Fibroblast of skin of abdomen (primary cell): ENCODE measurements at places on chromosomes 1 and 21.

DNA sequence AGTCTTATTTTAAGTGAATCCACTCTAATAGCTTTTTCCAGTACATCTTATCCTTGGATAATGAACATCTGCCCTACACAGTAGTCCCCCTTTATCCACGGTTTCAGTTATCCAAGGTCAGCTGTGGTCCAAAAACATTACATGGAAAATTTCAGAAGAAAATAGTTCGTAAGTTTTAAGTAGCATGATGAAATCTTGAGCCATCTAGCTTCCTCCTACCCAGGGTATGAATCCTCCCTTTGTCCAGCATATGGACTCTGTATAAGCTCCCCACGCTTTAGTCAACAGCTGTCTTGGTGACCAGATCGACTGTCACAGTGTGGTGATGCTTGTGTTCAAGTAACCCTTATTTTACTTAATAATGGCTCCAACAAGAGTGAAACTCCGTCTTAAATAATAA, 2.6 kb downstream of the GLRX2 start:
- no peak for DNase-seq

GRCh38 chr1:102852613-102853012, 255.7 kb downstream of the COL11A1 start:
- peak; percentile 19 for DNase-seq

DNA sequence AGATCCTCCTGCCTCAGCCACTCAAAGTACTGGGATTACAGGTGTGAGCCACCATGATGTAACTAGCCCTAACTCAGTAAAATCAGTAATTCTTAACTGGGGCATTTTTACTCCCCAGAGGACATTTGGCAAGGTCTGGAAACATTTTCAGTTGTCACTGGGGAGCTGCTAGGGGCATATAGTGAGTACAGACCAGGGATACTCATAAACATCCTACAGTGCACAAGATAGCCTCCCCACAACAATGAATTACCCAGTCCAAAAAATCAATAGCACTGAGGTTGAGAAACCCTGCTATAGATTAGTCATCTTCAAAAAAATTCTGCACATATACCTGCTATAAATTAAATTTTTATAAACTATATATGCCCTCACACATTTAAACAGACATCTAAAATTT, 13.0 kb downstream of the TM2D1 start:
- no peak for DNase-seq

- DNase-seq, result peak; percentile 29
These were observed 124.3 kb upstream of the PDE4B start for GRCh38 chr1:65668368-65668767.

DNA sequence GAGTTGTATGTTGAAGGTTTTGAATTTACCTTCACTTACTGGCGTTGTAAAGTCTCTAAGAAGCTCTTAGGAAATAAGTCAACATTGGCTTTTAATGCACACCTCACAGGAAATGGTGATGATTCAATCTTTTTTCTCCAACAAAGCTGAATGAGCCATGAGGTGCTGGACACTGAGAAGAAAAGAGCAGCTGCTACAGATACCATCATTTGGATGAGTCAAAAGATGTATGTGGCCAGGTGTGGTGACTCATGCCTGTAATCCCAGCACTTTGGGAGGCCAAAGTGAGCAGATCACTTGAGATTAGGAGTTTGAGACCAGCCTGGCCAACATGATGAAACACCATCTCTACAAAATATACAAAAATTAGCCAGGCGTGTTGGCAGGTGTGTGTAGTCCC, 3.3 kb upstream of the IL23R start:
- peak; percentile 41 for DNase-seq

DNA sequence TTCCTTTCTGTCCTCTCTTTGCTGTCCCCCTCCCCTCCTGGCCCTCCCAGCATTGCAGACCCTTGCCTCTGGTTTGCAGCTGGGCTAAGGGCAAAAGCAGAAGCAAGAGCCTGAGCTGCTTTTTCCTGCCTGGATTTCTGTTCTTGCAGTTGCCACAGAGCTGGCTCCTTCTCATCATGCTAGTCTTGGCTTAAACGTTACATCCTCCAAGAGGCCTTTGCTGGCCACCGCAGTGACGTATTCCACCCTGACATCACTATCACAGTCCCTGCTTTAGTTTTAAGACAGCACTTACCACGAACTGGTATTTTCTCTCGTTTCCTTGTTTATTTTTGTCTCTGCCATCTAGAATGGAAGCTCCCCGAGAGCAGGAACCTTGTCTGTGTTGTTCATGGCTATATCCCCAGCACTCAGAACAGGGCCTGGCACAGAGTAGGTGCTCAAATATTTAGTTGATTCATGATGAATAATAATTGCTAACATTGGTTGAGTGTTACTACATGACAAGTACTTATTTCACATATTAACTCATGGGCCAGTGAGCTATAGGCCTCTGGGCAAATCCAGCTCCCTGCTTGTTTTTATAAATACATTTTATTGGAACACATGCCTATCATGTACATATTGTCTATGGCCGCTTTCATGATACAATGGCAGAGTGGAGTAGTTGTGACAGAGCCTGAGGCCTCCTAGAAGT, 13.2 kb upstream of the CSF1 start:
- DNase-seq, result no peak

DNA sequence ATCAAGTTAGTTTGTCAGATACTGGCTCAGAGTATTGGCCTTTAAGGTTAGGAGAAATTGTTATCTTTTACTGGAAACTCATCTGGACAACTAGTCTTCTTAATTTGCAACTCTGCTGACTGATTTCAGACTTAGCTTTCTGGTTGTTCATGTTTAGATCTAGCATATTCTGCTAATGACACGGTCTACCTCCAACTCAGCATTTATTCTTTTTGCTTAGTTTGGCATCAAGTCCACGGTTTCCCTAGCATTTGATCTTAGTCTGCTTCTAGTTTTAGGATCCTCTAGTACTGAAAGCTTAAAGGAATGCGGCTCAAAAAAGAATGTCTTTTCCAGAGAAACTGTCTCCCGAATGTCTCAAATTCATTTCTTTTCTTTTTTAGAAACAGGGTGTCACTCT, 75.6 kb upstream of the SLFNL1 start:
- no peak for DNase-seq

GRCh38 chr1:226553924-226554282, 5.3 kb downstream of the STUM start:
- no peak for DNase-seq

- peak; percentile 94 for DNase-seq
These were observed 17.9 kb downstream of the CSRP1 start for GRCh38 chr1:201488830-201489589.

DNA sequence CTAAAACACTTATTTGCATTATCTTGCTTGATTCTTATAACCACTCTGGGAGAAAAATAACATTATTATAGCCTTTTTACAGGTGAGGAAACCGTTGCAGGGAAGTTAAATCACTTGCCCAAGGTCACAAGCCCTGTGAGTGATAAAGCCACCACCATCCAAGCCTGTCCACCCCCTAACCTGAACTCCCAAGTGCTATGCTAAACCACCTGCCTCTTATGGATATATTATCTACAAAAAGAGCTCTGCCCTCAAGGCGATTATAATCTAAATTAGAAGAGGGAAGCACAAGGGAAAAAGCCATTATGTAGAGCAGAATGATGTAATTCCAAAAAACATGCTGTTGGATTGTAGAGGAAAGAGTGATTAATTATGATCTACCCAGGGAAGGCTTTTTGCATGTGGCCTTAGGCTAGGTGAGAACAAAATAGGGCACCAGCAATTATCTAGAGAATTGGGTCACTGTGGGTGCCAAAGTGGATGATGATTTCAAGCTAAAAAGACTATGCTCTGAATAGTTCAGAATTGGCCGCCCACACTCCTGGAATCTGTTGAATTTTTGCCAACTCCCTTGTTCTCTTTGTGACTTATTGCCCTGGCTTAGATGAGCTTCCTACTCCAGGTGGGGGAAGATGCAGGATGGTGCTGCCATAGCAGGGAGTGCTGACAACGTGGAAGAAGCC, 205.3 kb downstream of the FGGY start:
- DNase-seq, result peak; percentile 70

DNA sequence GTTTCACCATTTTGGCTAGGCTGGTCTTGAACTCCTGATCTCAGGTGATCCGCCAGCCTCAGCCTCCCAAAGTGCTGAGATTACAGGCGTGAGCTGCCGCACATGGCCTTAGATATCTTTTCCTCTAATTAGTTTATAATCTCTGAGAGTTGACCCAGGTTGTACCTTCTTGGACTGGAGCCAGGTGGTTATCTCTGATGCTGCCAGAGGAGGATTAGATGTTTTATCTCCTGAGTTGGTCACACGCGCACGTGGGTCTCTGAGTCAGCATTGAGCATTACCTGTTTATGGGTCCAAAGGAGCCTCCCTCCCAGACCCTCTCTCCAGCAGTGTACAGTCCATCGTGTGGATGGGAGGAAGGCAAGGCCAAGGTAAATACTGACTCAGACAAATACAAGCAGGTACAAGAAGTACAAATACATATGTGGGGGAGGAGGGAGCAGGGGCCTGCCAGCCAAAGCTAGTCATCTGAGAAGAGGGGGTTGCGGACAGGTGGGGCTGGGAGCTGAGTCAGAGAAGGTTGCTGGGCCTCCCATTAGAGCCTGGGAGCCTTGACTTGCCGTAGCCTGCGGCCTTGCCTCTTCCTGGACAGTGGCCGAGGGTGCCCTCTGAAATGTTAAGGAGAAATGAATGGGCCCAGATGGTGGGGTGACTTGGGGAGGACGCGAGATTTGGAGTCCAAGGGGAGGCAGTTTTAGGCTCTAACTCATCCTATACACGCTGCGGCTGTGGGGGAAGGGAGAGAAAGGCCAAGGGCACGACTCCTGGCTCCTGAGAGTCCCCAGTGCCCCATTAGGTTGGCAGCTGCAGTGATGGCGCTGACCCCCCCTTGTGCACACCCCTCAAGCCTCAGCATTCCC, 13.1 kb downstream of the IL6R start:
- no peak for DNase-seq

DNA sequence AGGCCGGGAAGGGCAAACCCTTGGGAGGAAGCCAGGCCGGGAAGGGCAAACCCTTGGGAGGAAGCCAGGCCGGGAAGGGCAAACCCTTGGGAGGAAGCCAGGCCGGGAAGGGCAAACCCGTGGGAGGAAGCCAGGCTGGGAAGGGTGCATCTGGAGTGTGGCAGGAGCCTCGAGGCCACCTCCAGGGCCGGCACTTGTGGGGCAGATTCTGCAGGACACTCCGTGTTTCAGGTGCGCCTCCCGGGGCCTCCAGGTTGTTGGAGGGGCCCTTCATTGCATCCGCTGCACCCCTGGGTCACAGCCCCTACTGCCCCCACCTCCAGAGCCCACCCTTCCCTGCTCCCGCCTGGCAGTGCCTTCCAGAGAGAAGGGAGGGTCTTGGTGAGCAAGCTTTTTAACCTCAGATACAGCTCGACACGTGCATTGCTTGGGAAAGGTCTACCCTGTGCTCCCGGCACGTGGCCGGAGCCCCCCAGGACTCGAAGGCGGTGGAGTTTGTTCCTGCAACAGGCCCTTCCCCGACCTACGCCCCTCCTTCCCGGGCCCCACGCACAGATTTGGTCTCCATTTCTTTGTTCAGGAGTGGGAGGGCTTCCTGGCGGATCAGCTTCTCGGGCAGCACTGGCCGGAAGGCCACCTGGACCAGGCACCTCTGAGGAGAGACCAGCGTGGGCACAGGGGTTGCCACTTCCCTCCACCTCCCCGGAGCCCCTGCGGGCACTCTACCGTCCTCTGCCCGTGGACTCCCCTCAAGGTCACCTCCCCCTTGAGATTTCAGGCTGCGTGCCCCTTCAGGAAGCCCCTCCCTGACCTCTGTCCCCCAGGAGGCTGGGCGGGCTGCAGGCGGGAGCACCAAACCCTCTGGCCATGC, 9.4 kb upstream of the TMEM52 start:
- no peak for DNase-seq

- peak; percentile 93 for DNase-seq
These were observed 66.9 kb downstream of the GNG12 start for GRCh38 chr1:67766141-67766978.

GRCh38 chr21:46113497-46114176, 15.7 kb downstream of the COL6A2 start:
- no peak for DNase-seq

- no peak for DNase-seq
These were observed 5.9 kb upstream of the DPH2 start for GRCh38 chr1:43963890-43964289.

DNA sequence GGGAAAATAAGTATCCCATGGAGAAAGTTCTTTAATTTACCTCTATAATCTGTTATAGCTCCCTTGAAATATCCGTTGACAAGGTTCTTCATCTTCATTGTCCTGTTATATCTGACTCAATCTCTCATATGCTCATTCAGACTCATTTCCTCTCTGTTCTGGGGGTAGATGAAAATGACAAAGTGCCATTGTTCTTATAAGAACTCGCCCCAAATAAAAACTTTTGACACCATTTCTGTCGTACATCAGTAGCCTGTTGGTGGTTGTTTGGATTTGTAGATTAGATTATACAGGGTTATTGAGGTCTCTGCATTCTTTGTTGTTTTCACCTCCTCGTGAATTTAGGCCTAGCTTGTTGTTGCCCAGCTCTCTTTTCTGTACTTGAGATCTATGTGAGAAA, 55.2 kb upstream of the IPO9 start:
- DNase-seq, result no peak

DNA sequence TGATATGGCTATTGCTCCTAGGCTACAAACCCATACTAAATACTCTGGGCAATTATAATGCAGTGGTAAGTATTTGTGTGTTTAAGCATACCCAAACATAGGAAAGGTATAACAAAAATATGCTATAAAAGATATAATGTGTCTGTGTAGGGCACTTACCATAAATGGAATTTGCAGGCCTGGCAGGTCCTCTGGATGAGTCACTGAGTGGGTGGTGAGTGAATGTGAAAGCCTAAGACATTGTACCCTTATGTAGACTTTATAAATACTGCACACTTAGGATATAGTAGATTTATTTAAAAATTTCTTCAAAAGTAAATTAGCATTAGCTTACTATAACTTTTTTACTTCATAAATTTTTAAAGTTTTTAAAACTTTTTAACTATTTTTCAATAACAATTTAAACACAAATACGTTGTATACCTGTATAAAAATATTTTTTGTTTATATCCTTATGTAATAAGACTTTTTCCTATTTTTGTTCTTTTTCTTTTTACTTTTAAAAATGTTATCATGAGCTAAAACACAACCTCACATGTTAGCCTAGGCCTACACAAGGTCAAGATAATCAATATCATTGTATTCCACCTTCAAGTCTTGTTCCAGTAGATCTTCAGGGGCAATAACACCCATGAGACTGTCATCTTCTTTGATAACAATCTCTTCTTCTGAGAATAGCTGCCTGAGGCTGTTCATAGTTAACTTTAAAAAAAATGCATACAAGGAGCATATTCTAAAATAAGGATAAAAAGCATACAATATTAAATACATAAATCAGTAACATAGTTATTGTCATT, 306.3 kb upstream of the RGS18 start:
- DNase-seq, result peak; percentile 32

DNA sequence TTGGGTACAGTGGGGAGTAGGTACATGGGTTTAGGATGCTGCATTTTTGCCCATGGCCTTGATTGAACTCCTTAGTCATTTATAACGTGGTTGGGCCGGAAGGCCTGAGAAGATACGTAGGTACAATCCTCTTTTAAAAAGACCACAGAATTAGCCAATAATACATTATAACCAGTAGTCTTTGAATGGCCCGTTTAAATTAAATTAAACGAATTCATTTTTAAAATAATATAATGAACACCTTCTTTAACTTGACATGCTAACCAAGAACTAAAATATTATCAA, 20.1 kb upstream of the ADAR start:
- no peak for DNase-seq

- no peak for DNase-seq
These were observed 2.3 kb downstream of the DCST1 start for GRCh38 chr1:155035936-155036335.
